ENCODE measurements at places on chromosomes 13 and 19.

GRCh38 chr13:50800091-50800739, 43.3 kb downstream of the DLEU7 start:
- no peak for DNase-seq

- DNase-seq, result no peak
These were observed 1.2 kb downstream of the ZNF8 start for GRCh38 chr19:58279925-58280316.

DNA sequence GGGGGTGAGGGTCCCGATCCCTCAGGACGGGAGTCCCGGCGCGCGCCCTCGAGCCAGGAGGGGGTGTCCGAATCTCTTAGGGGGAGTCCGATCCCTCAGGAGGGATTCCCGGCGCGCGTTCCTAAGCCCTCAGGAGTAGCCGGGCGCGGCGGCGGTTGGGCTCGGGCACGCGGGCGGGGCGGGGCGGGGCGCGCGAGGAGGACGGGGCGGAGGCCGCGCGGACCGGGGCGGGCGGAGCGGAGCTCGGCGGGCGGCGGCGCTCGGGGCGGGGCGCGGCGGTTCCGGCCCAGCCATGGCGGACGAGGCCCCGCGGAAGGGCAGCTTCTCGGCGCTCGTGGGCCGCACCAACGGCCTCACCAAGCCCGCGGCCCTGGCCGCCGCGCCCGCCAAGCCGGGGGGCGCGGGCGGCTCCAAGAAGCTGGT, at the start of gene CUL4A:
CUL4A (plus strand) TSS at position 278 of the 423 bp plus-strand sequence; CDS start at position 293, 15 bp downstream.
- DNase-seq, result peak; percentile 54

- no peak for DNase-seq
These were observed 17.8 kb downstream of the ARHGEF7 start for GRCh38 chr13:111132948-111133347.

DNA sequence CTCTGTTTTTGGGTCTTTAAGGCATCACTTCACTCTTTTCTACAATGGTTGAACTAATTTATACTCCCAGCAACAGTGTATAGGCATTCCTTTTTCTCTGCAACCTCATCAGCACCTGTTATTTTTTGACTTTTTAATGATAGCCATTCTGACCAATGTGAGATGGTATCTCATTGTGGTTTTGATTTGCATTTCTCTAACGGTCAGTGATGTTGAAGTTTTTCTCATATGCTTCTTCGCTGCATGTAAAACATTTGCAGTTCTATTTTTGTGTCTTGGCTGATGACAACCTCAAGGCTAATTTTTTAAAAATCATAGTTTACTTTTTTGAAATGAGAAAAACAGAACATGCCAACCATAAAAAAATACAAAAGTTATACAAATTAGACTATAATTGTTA, 258.2 kb upstream of the EDNRB start:
- no peak for DNase-seq

GRCh38 chr13:50244713-50245574, 229.7 kb downstream of the KCNRG start:
- DNase-seq, result peak; percentile 8

GRCh38 chr19:12969292-12969988, at the start of gene DAND5:
Gene DAND5 (plus strand): TSS chr19:12969576. CDS start chr19:12969661, 85 bp downstream.
- no peak for DNase-seq

GRCh38 chr19:17950310-17951156, 16.4 kb upstream of the KCNN1 start:
- DNase-seq, result peak; percentile 61

- DNase-seq, result no peak
These were observed 80.1 kb downstream of the ZNF486 start for GRCh38 chr19:20247016-20247683.

Measured in effector memory CD4-positive, alpha-beta T cell (primary cell).